ENCODE measurements at places on chromosomes 1 and 21. TPM values are rescaled to one million over a fixed set of nuclear protein-coding genes. Genes with fewer than 3 reads are reported as not detected.

Gene TAL1
- 24.5 TPM for total RNA-seq

Gene FBXO28
- 22.7 TPM for total RNA-seq

Gene ITLN2
- total RNA-seq: not detected

Gene NTRK1
- 0.26 TPM for total RNA-seq

Gene DAB1
- 0.23 TPM for total RNA-seq

Gene APOBEC4
- not detected for total RNA-seq

Gene MYBPH
- 0.32 TPM for total RNA-seq

Gene MORN1
- 8.5 TPM for total RNA-seq

Gene XPR1
- total RNA-seq: 20.0 TPM

Gene HMGN1
- total RNA-seq: 176 TPM

Gene TSNAX
- 46.6 TPM for total RNA-seq

Gene ZNF648
- 0.26 TPM for total RNA-seq

DNA sequence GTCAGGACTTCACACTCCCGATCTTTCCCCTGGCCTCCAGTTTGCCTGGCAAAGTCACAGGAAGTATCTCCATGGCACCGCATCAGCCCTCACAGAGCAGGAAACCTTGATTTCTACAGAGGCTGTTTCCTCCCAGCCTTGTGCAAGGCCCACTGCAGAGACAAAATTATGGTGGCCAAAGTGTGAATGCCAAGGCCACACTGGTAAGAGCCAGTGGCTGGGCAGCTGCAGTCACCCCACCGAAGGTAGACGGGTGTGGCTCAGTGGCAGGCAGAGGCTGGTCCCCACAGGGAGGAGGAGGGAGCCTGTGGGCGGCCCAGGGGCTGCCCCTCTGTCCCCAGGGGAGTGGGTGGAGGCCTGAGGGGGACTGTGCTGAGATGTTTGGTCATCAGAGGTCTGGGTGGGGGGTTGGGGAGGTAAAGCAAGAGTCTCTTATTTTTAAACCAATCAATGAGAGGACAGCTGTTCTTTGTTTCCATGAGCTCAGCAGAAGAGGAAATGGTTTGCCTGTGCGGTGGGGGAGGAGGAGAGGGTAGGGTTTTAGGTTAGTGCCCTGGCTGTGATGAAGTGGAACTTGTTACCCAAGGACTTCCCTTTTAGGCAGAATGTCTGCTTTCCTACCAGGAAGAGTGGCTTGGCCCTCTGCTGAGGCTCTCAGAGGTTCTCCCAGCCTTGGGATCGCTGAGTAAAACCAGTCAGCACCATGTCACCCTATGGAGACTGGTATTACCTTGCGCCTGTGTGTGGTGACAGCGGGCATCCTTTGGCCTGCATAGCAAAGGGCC, 18.0 kb upstream of the BTG2 start:
- peak; percentile 96 for DNase-seq

DNA sequence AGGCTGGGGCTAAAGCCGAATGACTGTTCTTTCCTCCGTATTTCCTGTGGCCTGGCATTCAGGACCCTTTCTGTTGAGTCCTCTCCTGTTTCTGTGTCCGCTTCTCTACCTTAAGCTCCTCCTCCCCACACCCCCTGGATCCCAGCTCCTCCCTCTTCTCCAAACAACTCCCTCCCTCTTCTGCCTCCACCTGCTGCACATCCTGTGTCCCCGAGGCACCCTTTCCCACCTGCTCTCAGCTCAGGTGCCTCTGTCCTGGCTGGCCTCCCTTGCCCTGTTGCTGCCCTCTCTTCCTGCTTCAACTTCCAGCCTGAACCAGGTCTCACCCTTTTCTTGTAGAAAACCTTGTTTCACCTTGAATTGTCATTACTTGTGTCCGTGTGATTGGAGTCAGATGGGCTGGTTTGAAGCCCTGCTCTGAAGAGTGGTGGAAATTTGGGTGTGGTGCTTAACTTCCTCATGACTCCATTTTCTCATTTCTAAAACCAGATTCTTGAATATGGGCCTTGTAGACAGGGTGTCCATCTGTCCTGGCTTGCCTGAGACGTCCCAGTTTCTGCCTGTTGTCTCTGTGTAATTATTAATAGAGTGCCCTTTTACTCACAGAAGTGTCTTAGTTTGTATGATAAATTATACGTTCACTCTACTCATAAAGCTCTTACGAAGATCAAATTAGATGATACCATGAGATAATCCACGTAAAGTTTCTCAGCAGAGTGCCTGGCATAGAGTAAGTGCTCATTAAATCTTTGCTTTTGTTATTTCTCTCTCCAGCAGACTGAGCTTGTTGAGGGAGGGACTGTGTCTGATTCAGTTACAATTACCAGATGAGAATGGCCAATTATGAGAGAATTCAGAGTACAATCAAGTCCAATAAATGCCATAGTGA, 58.9 kb upstream of the TRABD2B start:
- DNase-seq: no peak

- DNase-seq: no peak
These were observed 19.9 kb upstream of the SRSF4 start for GRCh38 chr1:29201595-29202051.

DNA sequence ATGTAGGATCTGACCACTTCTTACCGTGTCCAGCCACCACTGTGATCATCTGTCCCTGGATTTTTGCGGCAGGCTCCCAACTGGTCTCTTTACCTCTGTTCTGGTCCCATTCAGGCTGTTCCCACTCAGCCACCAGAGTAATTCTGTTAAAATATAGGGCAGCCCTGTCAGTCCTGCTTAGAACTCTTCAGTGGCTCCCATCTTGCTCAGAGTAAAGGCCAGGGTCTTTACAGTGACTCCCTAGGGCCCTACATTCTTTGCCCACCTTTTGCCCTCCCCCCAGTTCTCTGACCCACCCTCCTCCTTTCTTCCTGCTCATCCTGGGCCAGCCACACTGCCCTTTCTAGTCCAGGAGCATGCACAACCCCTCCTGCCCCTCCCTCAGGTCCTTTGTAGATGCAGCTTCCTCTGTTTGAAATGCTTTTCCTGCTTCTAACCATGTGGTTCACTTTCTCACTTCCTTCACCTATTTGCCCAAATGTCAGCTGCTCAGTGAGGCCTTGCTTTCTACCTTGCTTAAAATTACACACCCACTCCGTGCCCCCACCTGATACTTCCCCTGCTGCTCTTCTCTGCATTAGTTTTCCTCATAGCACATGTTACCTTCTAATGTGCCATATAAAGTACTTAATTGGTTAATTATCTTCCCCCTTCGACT, 7.8 kb downstream of the UBIAD1 start:
- DNase-seq: no peak

DNA sequence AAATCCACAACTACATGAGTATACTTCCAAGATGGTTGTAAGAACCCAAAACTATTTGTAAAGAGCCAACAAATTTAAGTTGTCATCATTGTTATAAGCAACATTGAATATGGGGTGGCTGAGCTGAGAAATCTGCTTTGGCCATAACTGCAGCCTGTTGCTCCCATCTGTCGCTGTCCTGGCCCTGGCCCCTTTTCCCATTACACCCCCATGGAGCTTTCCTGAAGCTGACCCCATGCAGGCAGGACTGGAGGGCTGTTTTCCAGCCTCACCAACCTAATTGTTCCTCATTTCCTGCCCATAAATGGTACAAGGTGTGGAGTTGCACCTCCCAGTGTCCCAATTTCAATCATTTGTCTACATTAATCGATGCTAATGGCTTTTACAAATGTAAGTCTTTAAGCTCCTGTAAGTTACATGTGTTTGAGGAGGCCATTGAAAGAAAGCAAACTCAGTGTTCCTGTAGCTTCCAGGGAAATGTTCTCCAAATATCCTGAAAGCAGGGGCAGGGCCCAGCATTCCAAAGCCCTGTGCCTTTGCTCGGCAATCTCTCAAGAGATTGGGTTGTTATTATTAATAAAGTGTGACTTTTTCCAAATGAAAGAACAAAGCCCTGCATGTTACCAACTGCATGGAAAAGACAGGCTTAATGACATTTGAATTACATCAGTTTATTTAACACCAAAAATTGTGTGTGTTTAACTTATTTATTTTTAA, 545.9 kb downstream of the PLPP3 start:
- DNase-seq: no peak

DNA sequence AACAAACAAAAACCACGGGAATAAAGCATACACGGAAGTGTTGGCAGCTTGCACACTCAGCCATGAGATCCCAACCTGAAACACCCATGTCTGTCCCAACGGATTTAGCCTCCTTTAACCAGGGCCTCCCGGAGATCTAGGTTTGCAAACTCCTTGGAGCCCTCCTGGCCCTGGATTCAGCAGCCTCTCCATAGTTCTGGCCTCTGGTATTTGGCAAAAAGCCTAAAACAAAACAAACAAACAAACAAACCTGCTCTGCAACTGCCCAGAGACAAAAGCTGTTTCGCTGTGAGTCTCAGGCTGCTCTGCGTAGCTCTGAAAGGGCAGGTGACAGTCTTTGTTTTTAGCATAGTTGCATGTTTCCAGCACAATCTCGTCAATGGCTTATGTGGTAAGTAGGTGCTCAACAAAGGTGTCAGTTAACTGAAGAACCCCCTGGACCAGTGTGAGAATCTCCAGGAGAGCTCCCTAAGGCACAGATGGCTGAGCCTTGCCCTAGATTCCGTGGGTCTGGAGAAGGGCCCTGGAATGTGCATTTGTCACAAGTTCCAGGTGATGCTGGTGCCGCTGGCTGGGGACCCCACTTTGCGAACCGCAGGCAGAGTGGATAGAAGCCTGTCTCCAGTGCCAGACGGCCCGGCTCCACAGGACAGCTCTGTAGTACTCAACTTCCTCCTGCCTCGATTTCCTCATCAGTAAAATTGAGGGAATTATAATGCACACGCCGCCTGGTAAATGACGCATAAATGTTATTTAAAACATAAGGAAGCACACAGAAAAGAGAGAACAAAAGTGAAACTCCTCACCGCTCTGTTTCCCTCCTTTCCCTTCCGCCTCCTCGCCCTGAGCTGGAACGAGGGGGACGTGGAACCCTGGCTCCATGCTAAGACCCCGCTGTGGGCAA, 86.2 kb downstream of the RIPK4 start:
- DNase-seq: peak; percentile 67

DNA sequence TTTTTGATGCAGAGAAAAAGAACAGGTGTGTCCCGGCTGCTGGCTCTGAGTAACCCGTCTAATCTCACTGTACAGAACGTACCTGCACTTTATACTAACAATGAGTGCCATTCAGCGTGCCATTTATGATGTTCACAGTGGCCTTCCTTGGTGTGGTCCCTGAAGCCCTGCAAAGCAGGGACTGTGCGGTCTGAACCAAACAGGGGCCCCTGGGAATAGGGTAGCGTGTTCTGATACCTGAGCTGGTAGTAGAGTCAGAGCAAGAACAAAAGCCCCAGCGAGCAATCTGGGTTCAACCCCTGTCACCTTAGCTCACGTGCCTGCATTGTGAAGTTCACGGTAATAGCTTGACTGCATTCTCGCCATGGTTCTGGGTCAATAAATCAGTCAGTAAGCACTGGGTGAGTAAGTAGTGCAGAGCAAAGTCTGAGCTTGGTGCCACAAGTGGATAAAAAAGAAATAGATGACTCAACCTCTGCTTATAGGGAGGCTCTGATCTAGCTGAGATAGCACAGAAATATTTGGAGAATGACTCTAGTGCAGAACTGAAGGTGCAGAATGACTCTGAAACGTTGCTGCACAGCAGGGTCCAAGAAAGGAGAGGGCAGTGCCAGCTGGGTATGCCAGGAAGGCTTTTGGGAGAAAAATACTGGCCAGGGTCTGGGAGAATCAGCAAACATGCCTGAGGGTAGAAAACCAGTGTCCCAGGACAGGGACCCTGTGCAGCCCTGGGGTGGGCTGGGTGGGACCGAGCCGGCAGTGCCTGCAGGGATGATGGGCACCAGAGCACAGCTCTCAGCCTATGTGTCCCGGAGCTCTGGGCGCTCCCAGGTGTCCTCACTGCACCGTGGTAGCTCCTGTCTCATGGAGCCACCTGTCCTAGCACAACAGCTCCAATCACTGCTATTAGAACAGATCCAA, 125.9 kb downstream of the RHOU start:
- no peak for DNase-seq

- no peak for DNase-seq
These were observed 18.1 kb downstream of the JAK1 start for GRCh38 chr1:64948216-64948615.

DNA sequence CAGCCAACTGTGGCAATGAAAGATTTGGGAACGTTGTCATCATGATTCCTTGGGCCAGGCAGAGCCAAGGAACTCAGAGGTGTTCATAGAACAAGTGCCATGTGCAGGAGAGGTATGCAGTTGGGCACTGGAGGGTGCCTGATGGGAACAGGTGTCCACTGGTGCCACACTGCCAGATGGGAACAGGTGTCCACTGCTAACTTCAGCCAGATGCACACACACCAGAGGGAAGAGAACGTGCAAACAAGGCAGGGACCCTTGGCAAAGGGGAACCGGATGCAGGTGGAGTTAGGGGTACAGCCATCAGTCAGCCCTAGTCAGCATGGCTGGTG, 13.5 kb downstream of the OLFML2B start:
- no peak for DNase-seq

GRCh38 chr1:68751723-68752122, 254.8 kb upstream of the DEPDC1 start:
- no peak for DNase-seq

DNA sequence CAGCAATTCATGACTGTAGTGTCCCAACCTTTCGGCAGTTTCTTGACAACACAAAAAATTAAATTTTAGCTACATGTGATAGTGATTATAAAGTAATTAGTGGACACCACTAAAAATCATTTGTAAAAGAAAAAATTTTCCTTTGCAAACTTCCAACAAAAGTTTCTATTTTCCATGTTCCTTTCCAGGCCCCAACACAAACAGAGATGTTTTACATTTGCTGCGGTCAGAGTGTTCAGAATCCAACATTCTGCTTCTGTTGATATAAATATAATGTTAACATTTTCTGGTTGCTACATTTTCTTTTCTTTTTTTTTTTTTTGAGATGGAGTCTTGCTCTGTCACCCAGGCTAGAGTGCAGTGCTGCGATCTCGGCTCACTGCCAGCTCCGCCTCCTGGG, 54.9 kb upstream of the WLS start:
- DNase-seq: no peak

DNA sequence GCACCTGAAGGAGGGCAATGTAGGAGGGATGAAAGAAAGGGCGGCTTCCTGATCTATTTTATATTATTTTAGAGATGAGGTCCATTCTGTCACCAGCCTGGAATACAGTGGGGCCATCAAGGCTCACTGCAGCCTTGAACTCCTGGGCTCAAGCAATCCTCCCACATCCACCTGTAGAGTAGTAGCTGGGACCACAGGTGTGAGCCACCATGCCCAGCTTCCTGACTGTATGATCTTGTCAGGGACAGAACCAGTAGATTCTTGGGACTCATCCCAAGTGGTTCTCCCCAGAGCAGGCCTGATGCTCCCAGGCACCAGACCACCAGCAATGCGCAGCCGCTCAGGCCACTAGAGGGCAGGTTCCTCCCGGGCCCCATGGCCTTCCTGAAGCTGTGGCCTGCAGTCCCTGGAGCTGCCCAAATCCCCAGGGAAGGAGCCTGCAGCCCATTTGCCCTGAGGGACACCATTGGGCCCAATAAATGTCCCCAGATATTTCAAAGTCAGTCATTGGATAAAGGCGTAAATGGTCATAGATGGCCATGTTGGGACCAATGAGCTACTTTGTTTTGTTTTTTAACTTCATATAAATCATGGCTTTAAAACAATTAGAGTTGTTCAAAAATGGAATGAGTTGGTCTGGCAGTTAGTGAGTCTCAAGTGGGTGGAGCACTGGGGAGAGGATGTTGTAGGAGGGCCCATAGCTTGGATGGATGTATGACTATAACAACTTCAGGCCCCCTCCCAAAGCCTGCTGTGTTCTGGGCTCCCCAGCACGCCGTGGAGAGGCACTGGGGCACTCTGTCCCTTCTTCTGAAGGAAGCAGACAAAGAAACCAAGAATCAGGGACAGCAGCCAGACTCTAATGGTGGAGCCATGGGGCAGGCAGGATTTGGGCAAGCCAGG, 44.7 kb upstream of the GOLT1A start:
- peak; percentile 84 for DNase-seq

GRCh38 chr1:234963180-234963903, 165.3 kb downstream of the TOMM20 start:
- DNase-seq: peak; percentile 97

- DNase-seq: no peak
These were observed 2.1 kb upstream of the FCRLB start for GRCh38 chr1:161719325-161719611.

Data from spleen (tissue), 13 donors.